Fibroblast of villous mesenchyme (primary cell): ENCODE measurements at places on chromosomes 16 and 17. TPM values are rescaled to one million over a fixed set of nuclear protein-coding genes. Genes with fewer than 3 reads are reported as not detected.

DNA sequence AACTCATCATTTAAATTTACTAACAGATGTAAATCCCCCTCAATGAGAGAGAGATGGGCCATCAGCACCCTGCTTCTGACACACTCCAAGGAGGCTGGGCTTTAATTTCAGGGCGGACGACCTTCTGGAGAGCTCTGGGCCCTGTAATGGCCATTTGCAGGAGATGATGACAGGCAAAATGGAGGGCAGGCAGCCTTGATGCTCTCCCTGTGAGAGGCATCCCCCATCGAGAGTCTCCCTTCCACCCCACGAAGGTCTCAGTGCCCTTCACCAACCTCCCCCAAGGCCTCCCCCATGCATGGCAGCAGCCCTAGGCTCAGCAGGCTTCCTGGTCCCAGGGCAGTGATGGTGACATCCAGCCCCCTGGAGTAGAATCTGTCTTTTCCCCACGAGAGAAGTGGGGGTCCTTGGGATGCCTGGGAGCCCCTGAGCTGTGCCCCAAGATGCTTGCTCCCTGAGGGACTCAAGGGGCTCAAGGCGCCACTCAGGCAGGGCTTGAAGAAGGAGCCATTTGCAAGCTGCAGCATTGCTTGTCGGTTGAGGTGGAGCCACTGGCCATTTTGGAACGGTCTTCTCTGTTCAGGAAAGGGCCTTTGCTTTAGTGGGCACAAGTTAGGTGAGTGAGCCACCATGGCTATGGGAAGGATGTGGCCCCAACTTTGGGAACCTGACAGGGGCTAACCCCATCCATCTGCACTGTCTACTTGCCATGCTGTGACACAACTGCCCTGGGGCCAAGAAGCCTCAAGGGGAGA lies 82.6 kb downstream of the C16orf78 start:
- no peak for DNase-seq

- peak; percentile 98 for DNase-seq
These were observed 51.7 kb upstream of the MTSS2 start for GRCh38 chr16:70737377-70738082.

DNA sequence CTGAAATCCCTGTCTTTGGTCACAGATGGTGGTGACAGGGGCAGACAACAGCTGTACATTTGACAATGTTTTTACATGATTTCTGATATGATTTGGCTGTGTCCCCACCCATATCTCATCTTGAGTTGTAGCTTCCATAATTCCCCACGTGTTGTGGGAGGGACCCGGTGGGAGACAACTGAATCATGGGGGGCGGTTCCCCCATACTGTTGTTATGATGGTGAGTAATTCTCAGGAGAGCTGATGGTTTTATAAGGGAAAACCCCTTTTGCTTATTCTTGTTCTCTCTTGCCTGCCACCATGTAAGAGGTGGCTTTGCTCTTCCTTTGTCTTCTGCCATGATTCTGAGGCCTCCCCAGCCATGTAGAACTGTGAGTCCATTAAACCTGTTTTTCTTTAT lies 353.9 kb downstream of the CPPED1 start:
- DNase-seq, result no peak

DNA sequence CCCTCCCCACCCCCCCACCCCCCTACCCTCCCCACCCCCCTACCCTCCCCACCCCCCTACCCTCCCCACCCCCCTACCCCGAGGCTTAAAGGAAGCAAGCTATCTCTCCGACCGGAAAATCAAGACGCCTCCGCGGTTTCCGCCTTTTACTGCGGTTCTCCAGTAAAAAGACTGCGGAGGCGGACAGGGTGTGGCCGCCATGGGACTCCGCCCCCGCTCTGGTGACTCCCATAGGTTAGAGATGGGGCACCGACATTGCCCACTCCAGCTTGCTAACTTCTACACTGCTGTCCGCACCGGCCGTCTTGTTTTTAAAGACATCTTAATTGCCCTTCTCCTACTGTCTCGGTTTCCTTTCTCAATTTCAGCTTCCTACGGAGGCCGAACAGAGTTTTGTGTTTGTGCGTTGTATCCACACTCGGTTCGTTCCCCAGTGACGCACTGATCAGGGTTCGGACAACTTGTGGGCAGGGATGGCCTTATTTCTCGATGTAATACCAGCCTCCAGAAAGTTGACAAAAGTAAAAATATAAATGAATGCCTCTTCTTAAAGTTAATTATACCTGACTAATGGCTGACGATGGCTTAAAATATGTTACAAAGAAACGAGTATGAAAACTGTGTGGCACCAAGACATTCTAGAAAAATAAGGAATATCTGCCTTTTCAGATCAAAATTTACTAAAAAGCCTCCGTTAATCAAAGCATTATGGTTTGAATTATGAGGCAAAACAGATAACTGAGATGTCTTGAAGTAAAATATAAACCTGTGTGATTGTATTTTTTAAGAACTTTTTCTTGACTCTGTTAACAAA lies 1.1 kb upstream of the ZNF200 start:
- peak; percentile 74 for DNase-seq

DNA sequence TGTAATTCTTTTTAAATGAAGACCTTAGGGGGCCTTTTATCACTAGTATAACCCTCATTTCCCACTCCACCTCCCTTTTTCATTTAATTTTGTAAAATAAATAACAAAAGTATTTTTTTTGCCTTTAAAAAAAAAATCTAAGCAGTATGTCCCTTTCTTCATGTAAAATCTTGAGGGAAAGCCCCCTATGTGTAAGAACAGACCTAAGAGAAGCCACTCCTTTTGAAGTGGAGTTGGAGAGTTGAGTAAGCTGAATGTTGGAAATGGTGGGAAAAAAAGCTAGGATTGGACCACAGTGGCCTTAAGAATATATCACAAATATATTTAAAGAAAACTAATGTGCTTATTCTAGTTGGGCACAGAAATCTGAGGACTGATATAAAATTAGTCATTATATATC lies 44.5 kb upstream of the INTS2 start:
- no peak for DNase-seq

- DNase-seq, result peak; percentile 26
These were observed 34.7 kb downstream of the EPN2 start for GRCh38 chr17:19271780-19272357.

GRCh38 chr17:68344701-68345136 lies 53.4 kb downstream of the ARSG start:
- DNase-seq, result no peak

GRCh38 chr17:79046916-79047280 lies 22.9 kb downstream of the C1QTNF1 start:
- no peak for DNase-seq

GRCh38 chr16:83813823-83814658 lies 6.3 kb downstream of the HSBP1 start:
- peak; percentile 81 for DNase-seq

DNA sequence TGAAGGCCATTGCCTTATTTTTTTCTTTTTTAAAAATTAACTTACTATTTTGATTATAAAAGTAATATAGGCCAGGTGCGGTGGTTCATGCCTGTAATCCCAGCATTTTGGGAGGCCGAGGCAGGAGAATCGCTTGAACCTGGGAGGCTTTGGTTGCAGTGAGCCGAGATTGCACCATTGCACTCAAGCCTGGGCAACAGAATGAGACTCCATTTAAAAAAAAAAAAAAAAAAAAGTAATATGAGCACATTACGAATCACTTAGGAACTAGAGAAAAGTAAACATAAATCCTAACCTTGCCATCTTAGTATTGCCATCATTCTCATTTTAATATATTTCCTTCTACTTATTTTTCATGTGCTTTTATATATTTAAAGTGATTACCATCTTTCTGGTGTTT lies 12.9 kb upstream of the TACO1 start:
- DNase-seq, result no peak

DNA sequence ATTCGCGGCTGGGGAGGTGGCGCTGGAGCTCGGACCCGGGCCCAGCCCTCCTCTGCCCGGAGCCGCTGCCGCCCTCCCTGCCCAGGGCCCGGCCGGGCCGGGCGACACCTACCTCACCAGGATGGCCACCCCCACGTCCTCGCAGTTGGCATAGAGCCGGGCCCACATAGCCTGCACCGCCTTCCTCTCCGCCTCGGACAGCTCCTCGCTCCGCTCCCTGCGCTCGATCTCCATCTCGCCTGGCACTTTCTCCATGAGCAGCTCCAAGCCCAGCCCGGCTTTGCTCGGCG lies 276 bp downstream of the CYGB start:
- DNase-seq, result peak; percentile 60

GRCh38 chr16:695355-696089 lies 5.3 kb upstream of the WDR24 start:
- no peak for DNase-seq

DNA sequence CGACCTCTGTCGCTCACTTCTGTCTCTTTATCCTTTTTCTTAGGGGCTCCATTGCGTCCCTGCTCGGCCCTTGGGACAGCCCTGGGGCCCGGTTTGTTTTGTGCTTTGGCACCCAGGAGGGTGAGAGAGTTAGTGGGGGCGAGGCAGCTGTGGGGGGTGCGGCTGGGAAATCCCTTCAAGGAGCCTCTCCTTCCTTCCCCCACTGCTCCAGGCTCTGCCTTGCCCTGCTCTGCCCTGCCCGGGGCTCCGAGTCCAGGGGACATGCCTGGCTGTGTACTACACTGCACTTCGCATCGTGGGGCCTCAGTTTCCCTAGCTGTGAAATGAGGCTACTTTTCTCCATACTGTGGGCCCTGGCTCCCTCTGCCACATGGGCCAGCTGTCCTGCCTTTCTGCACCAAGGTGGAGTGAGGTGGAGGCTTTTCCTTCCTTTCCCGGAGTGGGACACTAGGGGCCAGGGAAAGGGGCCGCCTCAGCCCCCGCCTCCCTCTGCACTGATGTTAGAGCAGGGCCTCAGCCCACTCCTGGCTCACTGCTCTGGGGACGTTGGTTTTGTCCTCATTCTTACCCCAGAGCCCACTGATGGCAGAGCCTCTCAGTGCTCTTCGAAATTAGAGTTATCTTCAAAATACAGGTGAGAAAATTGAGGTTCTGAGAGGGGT lies 980 bp downstream of the LLGL1 start:
- no peak for DNase-seq

- DNase-seq, result no peak
These were observed 5.9 kb upstream of the LASP1NB start for GRCh38 chr17:38919316-38920078.

- DNase-seq, result no peak
These were observed 57.4 kb downstream of the SYNRG start for GRCh38 chr17:37551788-37552187.

DNA sequence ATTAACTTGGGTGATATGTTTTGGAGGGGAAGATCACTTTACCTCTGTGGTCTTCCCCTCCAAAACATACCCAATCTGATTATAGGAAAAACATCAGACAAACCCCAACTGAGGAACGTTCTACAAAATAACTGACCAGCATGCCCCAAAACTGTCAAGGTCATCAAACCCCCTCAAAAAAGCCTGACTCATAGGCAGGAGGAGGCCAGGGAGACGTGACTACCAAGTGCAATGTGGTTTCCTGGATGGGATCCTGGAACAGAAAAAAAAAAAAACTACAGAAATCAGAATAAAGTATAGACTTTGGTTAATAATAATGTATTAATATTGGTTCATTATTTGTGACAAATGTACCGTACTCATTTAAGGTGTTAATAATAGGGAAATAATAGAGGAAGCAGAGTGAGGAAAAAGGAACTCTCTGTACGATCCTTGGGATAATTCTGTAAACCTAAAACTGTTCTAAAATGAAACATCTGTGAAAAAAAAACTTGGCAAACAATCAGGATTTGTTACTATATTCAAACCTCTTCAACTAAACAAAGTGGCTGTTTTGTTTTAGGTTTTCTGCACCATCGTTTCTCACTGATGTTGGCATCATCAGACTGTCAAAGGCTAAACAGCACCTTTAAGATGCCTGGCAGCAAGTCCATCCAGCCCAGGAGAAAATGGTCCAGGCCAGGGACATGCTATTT lies 266.7 kb upstream of the SDK2 start:
- no peak for DNase-seq

GRCh38 chr16:84605339-84605848 lies 12.5 kb downstream of the COTL1 start:
- no peak for DNase-seq

DNA sequence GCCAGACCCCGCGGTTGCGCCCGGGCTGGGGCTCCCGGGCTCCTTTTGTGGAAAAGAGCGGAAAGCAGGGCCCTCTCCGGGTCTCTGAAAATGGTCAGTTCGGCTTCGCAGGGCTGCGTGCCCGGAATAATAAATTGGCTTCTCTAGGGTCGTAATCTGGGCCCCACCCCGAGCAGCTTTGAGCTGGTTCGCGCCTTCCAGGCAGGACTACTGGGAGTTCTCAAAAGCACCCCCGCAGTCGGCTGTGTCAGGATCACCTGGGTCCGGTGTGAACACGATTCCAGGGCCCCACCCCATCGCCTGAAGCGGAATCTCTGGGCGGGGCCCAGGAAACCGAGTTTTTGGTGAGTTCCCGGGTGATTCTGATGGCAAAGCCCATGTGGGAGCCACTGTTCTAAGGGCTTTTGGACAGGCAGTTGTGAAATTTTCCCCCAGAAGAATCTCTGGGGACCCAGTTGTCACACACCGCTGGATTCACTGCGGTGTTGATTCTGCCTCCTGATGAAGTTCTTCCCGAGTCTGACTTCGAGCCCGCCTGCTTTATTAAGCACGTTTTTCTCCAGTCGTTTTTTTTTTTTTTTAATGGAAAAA lies 77.0 kb downstream of the MRC2 start:
- no peak for DNase-seq

GRCh38 chr17:4679658-4680057 lies 24.3 kb downstream of the PELP1 start:
- DNase-seq, result peak; percentile 54

DNA sequence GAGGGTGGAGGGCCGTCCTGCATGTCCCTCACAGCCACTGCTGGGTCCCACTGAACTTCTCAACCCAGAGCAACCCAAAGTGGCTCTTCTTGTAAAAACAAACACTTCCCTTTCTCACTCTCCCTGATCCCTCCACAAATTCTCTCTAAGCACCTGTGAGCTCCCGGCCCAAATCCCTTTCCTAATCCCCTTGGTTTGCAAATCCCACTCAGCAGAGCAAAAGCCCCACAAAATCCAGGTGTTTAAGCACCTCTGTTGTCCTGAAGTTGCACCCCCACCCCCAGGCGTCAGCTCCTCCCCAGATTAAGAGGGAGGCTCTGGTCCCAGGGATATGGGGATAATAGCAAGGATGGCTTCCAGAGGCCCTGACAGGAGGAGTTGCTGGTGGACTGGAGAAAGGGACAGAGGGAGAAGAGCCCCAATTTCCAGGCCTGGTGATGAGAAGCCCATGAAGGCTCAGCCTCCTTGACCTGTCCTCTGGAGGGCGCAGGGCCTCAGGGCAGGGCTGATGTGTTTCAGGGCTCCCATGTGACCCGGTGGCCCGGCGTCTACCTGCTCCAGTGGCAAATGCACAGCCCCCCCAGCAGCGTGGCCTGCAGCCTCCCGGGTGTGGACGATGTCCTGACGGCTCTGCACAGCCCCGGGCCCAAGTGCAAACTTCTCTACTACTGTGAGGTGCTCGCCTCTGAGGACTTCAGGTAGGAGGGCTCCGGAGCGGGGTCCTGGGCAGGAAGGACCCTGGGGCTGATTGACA lies 23.0 kb downstream of the NAGPA start:
- DNase-seq, result no peak

SLC5A2 gene
- under 0.01 TPM in 2 replicates for total RNA-seq
